Large intestine (tissue), 12 donors: ENCODE measurements at places on chromosomes 3 and 15.

- no peak for DNase-seq
These were observed 200.7 kb downstream of the TJP1 start for GRCh38 chr15:29621616-29622015.

DNA sequence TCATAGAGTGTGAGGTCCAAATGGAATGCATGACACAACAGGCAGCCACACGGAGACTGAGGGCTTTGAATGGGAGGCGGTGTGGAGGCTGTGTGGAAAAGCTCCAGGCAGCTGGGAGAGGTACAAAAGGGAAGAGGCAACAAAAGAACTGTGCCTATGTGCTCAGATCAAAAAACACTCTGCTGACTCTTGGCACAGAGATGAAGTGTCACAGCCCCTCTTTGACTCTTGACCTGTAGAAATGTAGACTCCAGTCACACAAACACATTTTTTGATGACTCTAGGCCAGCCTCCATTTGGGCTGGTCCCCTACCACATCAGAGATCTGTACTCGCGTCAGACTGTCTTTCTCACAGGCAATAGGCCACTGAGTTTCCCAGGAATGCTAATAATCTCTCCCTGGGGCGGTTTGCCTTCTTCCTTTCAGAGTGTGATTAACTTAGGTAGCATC is 456.0 kb downstream of the TUSC7 start:
- DNase-seq, result no peak

- no peak for DNase-seq
These were observed 39.5 kb upstream of the GRM7 start for GRCh38 chr3:6821411-6821810.

DNA sequence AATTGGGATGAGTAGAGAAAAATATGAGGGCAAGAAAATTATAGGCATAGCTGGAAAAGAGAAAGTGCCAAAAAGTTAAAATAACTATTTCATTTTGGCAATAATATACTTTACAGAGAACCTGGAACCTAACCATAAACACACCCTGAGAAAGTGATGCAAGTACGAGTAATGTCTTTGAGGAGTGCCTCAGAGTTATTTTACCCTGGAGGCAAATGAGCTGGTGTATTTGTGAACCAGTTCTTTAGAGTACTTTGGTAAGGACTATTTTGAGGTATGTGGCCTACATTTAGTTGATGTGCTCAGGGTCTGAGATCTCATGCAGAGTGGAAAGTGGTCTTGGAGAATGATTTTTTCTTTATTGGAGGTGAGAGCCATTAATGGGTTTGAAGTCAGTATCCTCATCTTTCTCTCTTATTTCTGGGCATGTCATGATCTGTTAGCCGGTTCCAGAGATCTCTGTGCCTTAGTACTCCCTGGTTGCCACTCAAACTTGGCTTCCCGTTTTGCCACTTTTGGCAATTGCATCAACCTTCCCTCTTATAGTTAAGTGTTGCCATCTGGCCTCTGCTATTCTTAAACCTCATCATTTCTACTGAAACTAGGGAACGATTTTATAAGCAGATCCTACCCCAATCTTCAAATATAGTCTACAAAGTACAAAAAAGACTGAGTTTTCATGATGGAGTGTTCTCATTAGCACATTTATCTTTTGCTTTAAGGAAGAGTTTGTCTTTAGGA is 145.7 kb downstream of the EPHA6 start:
- no peak for DNase-seq

- DNase-seq, result no peak
These were observed 26.7 kb downstream of the PLD1 start for GRCh38 chr3:171783626-171784025.
